Neural progenitor cell (in vitro differentiated cells): ENCODE measurements at places on chromosomes 3 and 15.

DNA sequence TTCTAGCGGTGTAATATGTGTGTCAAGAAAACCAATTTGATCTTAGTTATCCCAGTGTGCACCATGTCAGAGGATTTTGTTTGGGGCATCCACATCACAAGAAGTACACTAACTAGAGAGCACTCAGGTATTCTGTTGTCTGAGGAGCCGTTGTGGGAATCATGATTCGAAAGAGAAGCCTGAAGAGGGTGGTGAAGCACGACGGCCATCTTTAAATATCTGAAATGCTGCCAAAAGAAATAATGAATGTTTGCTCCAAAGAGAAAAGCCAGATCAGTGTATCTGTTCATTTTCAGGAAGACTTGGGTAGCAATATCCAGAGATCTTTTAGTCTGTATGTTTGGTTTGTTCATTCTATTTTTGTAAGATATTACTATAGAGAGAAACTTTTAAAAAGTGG is 180.7 kb downstream of the KLHL25 start:
- DNase-seq: no peak

DNA sequence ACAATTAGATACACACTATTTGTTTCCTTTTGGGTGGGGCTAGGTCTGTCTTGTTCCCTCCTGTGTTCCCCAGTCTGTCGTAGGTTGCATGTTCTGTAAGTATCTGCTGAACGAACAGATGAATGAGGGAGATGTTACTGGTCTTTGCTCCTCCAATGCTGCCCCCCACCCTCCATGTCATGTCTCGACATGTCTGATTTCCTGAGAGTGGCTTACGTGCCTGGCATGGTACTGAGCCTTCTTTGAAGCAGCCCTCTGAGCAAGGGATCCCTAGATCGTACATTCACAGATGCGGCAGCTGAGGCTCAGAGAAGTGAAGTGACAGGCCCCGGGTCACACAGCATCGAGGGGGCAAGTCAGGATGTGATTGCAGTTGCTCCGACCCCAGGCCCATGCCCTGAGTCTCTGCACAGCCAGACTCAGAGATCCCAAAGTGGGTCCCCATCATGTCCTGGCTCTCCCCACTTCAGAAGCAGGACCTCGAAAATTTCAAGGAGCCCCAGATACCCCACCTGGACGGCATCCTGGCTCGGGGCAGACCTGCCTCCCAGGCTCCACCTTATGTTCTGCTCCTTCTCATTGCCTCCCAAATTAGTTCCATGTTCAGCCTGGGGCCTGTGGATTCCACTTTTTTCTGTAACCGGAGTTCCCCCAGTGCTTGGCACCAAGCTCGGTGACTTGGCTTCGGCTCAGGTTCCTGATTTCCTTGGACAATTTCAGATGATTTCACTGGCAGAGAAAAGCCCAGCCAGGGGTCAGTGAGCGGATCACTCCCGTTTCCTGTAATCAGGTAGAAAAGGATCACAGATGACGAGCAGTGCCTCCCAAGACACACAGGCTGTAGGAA is 24.7 kb downstream of the GOLGA6L2 start:
- no peak for DNase-seq

GRCh38 chr3:100268156-100268555 is 7.4 kb downstream of the TBC1D23 start:
- DNase-seq: no peak

GRCh38 chr3:51944451-51945021 is 2.4 kb downstream of the PARP3 start:
- no peak for DNase-seq

GRCh38 chr15:84684092-84684491 is 26.1 kb upstream of the NMB start:
- DNase-seq: no peak

- no peak for DNase-seq
Observed at GRCh38 chr15:77637851-77638692, 5.4 kb upstream of the LINGO1 start.

GRCh38 chr3:31804251-31805051 is 176.6 kb downstream of the OSBPL10 start:
- no peak for DNase-seq

DNA sequence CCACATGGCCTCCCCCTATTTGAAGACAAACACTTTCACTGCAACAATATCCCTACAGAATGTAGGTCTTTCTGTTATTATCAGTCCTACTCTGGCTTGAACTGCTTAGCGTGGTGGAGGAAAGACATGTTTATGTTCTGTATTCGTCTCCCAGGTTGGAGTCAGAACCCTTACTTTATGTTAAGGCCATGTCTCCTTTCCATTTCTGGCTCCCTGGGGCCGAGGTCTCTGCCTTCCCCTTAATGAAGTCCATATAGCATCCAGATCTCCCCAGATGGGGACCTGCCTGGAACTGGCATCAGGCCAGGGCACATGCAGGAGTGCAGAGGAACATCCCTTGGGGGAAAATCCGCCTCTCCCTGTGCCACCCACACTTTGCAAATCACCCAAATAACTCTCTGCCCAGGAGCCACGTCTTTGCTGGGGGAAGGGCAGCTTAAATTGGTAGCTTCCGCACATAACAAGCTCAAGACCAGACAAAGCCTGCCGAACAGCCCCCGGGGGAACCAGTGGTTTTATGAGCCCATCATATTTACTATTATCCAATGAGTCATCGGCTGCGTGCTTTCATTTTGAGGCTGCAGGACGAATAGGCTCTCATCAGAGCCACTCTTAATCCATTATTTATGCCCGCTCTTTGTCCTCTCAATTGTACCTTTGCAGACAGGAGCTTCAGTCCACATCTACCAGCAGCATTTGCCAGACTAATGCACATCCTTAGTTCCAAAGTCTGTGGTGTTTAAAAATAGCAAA is 237.0 kb downstream of the UACA start:
- DNase-seq: no peak

DNA sequence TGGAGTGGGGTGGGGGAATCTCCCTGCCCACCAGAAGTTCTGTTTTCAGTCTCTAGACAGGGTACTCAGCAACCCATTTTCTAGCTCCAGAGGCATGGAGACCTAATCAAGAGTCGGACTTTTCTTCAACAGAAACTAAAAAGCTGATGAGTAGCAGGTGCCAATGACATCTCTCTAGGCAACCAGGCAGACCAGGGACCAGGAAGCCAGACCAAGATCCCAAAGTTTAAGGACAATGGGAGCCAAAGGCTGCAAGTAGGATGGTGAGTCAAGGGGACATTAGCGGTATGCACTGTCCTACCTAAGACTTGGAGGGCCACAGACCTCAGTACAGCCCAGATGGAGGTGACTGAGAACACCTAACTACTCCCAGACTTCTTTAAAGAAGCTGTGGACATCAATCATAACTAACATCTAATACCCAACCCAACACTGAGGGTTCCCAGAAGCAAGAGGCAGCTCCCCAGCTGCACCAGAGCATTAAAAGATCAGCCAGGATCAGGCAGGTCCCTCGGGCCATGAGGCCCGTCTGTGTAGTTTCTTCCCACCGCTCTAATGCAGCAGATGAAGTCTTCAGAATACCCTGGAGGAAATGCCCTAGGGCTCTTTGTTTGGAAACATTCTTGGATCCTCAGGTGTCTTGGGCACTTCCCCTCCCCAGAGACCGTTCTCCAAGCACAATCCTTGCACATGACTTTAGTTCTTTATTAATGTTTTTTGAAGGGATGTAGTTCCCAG is 979 bp downstream of the CCDC71 start:
- no peak for DNase-seq

DNA sequence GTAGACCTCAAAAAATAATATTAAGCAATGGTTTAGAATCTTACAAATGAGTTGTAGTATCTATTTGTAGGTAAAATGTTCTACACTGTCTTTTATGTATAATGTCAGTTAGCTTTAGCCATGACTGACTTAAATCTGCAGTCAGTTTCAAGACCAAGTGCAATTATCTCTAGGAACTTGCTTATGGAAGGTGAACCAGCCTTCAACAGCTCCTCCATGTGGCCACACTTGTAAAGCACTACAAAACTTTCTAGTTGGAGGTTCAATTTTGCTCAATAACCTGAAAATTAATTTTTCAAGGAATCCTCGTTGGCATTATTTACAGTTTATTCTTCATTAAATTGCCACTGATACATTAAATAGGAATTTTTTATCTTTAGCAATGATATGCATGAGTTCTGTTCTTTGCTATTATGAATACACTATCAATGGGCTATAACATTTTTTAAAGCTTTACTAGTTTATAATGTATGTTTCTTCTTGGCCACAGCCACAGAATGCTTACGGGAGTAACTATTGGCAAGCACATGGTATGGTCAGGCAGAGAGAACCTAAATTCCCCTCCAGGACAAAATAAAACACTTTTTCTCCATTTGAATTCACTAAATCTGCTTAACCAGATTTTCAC is 315.3 kb upstream of the UBE2E2 start:
- peak; percentile 39 for DNase-seq

DNA sequence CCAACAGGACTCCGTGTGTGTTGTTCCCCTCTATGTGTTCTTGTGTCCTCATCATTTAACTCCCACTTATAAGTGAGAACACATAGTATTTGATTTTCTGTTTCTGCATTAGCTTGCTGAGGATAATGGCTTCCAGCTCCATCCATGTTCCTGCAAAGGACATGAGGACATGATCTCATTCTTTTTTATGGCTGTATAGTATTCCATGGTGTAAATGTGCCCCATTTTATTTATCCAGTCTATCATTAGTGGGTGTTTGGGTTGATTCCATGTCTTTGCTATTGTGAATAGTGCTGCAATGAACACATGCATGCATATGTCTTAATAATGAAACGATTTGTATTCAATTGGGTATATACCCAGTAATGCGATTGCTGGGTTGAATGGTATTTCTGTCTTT is 28.5 kb upstream of the TOP2B start:
- no peak for DNase-seq

- DNase-seq: no peak
Observed at GRCh38 chr3:150302246-150302645, 105.9 kb upstream of the TSC22D2 start.

DNA sequence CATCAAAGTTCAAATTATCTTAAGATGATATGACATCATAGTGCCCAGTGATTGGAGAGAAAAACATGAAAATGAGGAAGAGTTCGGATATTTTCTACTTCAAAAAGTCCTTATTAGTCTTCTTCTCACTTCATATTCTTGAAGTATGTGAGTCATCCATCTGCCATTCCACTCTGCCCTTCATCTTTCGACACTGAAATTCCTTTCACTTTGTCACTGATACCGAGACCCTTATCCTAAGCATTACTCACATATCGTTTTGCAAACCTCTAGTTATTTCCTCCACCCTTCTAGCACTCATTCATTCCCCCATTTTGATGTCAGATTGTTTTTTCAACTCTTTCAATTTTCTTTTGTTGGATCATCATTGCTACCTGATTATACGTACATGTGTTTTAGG is 4.0 kb downstream of the OR5H14 start:
- no peak for DNase-seq

- DNase-seq: no peak
Observed at GRCh38 chr3:158330870-158331269, 221.0 kb downstream of the RSRC1 start.

- no peak for DNase-seq
Observed at GRCh38 chr3:71577011-71577410, 6.5 kb downstream of the FOXP1 start.

DNA sequence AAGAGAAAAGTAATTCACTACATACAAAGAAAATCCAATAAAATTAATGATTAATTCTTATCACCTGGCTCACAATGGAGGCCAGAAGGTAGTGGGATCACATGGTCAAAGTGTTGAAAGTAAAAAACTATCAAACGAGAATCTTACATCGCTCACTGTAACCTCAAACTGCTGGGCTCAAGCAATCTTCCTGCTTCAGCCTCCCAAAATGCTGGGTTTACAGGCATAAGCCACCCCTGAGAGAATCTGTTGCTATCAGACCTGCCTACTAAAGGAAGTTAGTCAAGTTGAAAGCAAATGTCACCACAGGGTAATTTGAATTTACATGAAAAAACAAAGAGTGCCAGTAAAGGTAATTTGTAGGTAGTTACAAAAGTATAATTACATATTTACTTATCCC is 103.3 kb downstream of the PCCB start:
- DNase-seq: no peak

GRCh38 chr3:125480656-125481374 is 39.2 kb downstream of the SNX4 start:
- no peak for DNase-seq

DNA sequence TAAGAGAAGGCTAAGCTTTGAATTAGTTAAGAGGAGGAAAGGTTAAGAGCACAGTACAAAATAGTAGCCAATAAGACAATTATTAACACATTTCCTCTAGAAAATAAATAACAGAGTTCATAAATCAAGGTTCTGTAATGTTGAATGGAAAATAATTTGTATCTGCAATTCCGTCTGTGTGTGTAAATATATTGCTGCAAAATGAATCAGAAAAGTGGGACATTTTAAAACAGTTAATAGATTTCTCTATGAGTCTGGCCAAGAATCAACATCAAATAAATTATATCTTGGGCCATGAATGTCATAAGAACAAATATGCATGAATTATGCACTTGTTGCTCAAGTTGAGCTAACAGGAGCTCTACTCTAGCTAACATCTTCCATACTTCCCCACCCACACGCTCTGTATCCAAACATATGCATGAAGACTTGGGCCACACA is 14.2 kb upstream of the SUCNR1 start:
- no peak for DNase-seq

DNA sequence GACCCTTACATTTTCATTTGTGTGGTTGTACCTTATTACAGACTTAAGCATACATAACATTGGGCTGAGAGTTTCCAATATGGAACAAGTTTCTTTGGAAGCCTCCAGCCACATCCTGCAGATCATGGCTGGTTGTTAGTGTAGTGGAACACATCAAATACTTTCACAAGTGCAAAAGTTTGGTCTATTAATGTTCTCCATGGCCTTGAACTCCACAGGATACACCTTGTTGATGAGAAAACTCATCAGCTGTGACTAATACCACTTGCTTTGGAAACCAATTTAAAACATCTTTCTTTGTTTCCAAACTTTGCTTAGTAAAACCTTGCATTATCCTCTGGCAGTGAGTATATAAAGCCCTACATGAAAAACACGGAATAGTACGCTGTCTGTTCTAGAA is 46.1 kb downstream of the MYZAP start:
- DNase-seq: no peak

DNA sequence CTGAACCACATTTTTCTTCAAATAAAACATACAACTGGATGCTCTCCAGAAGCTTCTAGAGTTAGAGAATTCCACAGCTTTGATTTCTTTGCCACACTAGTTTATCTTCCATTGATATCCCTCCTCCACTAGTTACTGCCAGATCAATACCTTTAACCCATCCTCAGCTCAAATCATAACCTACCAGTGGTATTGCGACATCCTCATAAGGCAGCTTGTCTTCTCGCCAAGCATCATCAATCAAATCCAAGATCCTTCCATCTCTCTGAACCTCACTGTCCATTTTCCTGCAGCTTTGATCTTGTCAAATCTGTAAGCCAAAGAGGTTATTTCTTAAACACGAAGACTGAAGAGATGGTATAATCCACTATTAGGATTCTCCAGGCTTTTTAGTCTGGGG is 3.2 kb downstream of the ANAPC13 start:
- DNase-seq: no peak
